ENCODE measurements at places on chromosomes 5 and 9.

- DNase-seq, result no peak
These were observed 157.0 kb downstream of the GABBR2 start for GRCh38 chr9:98551511-98552286.

DNA sequence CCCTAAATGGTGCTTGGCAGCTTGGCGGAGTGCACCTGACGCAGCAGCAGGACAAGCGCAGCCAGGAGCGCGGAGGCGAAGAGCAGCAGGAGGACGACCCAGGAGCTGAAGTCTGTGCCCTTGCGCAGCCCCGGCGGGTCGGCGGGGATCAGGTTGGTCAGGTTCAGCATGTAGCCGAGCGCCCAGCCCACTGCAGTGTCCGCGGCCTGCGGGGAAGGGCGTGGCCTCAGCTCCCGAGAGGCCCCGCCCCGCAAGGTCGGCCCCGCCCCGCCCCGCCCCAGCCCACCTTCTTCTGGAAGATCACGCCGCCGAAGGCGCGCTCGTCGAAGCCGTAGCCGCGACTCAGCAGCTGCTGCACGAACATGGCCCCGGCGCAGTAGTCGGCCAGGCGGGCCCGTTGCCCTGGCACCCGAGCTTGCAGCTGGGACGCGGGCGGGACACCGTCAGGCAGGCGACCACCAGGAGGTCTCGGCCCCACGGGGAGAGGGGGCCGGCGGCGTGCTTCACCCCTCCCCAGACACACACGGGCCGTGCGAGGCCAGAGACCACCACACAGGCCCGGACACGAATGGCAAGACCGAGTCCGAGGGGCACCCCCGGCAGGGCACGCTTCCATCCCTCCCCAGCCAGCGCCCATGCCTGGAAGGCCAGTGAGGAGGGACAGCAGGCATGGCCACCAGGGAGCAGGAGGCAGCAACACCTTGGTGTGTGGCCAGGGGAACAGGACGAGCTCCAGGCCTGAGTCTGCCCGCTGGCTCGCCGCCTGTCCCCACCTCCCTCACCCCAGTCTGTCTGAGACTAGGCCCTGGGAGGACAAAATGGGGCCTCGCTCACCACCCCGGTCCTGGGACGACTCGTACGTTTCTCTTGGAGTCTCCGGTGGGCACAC, 2.9 kb upstream of the NPDC1 start:
- no peak for DNase-seq

GRCh38 chr9:124480621-124480981, 26.6 kb downstream of the NR5A1 start:
- no peak for DNase-seq

DNA sequence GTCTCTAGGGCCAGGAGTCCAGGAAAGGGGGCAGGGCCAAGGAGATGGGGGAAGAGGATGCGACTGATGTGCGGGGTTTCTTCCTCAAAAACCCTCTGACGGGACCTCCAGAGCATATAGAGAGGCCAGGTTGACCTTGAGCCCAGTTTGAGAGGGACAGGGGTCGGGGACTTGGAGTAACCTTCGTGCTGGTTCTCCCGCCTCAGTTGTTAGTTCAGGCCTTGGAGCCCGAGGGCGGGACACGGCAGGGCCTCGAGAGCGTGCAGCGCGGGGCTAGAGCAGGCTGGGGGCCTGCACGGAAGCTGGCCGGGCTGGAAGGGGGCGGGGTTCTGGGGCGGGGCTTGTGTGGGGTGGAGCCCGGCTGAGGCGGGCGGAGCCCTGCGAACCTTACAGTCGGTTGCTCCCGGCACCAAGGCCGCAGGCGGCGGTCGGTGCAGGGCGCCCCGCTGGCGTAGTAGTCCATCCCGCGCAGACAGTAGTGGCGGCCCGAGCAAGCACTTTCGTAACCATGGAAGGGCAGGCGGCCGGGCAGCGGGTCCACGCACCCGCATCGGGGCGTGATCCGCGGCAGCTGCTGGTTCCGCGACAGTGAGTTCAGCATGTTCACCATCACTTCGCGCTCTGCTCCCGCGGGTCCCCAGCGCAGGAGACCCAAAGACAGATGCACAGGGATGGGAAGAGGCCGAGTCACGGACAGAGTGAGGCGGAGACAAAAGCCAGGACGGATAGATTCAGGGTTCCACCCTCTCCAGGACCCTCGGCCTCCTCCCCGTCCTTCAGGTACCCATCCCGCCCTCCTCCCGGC, 4.0 kb upstream of the MYORG start:
- peak; percentile 79 for DNase-seq

DNA sequence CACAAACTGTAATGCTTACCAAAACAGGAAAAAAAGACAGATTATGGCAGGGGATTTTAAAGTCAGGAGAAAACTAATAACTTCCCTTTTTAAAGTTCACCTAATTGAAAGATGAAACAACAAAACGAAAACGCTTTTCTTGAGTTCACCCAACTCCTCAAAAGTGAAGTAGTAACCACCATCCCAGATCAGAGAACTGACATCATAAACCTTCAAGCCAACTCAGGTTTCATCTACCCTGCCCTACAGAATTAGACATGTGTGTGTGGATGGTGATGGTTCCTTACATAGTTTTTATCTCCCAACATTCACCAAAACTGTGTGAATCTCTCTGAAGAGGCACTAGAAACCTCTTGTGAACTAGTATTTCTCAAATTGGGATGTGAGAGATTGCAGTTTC, 195.2 kb upstream of the PTGER4 start:
- DNase-seq, result no peak

- no peak for DNase-seq
These were observed 30.4 kb downstream of the MTREX start for GRCh38 chr5:55338092-55338613.

DNA sequence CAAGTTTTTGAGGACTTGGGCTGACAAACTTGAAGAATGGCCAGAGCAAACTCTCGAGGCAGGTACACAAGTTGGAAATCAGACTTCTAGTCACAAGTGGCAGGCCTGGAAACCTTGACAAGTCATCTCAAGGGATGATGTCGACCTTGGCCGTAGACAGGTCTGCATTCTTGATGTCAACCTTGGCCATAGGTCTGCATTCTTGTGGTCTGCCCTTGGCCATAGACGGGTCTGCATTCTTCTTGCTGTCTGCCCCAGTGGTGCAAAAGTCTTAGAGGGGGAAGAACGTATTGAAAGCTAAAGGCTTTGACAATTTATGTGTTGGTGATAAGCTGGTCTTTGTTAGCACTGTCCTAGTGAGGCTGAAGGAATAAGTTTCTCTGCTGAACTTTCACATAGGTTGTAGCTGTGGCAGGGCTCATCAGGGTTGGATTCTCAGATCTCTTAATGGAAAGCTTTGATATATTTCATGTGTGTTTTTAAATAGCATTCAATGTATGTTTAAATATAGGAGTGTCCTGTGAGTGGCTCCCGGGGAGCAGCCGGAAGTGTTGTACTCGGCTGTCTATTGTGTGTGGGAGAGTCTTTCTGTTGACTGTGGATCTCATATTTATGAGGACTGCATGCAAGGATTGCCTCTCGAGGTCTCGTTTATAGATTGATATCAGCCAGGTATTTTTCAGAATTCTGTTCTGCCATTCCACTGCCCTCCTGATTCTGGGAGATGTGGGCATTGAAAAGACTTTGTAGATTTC, 27.0 kb downstream of the SUB1 start:
- no peak for DNase-seq

DNA sequence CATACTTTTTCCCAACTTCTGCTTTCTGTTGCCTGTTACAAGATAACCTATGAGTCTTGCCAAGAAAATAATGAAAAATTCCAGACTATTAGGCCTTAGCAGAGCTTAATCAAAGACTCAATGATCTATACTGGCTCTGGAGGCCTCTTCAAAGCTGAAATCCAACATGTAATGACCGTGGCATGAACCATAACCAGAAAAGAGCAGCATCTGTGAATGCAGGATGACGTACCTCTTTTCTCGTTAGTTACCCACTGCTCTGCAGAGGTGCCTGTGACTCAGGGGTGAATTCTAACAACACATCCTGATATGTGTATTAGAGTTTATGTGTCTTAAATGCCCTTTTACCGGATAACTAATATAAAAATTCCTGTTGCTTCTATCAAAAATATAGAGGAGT, 645.4 kb downstream of the PRELID2 start:
- DNase-seq, result no peak

DNA sequence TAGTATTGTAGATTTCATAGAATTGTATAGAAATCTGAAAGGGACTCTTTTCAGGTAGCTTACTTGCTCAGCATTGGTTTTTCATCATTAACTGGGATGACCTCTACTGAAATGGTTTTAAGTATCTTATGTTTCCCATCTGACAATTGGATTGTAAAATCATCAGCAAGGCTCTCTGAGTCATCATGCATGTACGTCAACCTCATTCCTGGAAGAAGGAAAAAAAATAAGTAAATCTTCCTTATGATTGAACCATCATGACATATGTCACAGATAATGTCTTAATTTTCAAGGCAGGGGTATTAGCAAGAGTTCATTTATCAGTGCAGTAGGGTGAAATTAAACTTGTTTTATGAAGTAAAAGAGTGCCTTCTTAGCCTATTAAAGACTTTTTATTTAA, 74.9 kb upstream of the CER1 start:
- DNase-seq, result no peak

DNA sequence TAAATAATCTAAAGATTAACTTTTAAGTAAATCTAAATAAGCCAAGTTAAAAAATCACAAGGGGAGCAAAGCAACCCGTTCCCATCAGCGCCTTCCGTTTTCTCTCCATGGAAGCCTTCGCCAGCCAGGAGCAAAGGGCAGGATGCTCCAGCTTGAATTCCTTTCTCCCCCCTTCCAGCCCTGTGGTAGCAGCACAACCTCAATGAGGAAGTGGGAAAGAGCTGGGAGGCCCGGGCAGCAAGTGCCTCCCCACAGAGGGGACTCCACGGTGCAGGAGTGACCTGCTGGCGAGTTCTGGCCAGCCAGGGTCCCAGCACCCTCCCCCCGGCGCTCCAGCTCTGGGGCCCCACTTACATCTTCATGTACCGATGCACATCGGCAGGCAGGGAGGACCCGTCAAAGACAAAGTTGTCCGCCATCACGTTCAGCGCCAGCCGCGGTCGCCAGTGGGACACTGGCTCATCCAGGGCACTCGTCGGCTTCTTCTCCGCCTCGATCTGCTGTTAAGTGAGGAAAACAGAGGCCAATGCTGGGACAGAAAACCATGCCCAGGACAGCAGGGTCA, 6.3 kb downstream of the CLPTM1L start:
- no peak for DNase-seq

DNA sequence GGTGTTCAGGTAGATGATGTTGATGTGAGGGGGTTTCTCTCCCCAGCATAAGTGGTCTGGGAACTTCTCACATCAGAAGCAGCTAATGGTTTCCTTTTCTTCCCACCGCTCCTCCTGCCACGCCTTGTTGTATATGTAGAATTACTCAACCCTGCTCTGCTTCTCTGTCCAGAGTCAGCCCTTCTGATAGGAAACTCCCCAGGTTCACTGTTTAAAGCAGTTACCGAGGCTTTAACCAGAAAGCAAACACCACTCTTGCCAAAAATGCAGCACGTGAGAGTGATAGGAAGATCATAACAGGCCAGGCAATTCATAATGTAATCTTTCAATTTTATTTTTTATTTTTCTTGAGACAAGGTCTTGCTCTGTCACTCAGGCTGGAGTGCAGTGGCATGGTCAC, 10.5 kb upstream of the TMEM252 start:
- no peak for DNase-seq

DNA sequence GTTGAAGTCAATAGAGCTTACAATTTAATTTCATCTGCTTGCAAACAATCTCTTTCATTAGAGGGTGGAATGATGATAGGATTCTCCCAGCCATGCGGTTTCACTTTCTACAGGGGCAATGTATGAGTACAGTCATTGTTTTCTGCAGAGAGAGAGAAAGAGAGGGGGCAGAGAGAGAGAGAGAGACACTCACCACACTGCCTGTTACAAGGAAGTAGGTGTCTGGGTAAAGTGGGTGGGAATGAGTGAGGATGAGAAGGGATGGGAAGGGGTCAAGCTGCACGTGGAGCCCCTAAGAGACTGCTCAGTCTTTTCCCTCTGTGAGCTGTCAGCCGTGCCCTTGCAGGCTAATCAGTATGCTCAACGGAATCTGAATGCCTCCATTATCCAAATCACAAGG, 454.3 kb downstream of the KDM4C start:
- DNase-seq, result no peak

GRCh38 chr5:91245871-91246270, 137.2 kb downstream of the ARRDC3 start:
- DNase-seq, result no peak

DNA sequence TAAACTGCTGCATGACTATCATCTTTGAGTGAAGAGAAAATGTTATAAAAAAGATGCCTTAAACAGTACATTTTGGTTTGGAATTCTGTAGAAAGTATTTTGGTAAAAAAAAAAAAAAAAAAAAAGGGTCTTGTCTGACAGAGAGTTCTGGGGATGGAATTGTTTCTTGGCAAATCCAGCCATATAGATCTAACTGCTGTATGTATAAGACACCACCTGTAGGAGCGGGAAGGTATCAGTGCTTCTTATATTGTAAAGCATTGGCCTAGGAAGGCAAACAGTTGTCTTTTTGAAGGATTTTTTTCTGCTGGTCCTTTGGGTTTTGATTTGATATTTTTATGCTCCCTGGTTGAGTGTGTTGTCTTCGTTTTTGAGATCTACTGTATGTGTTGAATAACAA, 2.8 kb downstream of the PURA start:
- DNase-seq, result no peak

- no peak for DNase-seq
These were observed 90.4 kb downstream of the MVB12B start for GRCh38 chr9:126417043-126417442.

DNA sequence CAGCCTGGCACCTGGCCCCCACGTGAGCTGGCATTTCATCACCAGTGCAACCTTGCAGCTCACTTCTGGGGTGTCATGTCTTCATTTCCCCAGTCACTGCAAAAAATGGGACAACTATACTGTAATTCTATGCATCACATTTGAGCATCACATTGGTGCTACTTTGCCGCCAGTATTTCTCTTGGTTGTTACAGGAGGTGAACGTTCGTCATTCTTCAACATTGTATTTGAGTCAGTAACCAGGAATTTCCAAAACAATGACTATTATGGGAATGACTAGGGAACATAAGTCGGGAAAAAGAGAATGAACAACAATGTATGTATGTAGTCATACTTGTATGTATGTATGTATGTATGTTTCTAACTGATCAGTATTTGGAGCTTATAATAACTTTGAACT, 1278.0 kb downstream of the EFNA5 start:
- DNase-seq, result no peak

GRCh38 chr9:136995362-136995761, 1.0 kb downstream of the CLIC3 start:
- DNase-seq, result no peak

DNA sequence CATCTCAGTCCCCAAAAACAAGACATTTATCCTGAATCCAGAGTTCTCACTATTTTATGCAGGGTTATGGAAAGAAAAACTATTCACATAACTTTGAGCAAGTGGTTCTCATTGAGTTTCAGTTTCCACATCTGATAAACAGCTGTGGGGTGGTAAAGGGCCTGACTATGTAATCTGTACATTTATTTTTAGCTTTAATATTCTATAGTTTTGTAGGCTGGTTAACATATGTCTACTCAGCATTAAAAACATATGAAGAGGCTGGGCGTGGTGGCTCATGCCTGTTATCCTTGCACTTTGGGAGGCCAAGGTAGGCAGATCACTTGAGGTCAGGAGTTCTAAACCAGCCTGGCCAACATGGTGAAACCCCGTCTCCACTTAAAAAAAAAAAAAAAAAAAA, 301.5 kb upstream of the CCNG1 start:
- DNase-seq, result no peak

Data from stimulated activated naive CD4-positive, alpha-beta T cell treated with Interleukin-2 at 50 U/mL for 16 hours (primary cell).